Esophagus squamous epithelium (tissue), 5 donors: ENCODE measurements at places on chromosomes 5 and 9.

DNA sequence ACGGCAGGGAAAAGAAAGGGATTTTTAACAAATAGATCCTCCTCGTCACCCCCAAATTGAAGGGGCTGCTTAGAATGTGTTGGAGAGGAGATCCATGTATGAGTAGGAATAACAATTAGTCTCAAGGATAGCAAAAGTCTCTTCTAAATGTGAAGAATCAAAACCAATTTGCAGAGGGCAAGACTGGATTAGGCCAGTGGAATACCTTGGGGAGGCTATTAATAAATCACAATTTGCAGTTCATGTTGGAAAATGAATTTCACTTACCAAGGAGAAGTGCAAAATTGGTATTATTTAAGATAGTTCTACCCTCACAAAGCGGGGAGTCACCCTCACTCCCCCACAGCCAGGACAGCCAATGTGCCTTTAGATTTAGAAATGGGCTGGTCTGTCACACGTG is 299.8 kb upstream of the SLC30A5 start:
- DNase-seq = no peak

GRCh38 chr9:89888677-89889076 is 283.9 kb downstream of the GADD45G start:
- no peak for DNase-seq

DNA sequence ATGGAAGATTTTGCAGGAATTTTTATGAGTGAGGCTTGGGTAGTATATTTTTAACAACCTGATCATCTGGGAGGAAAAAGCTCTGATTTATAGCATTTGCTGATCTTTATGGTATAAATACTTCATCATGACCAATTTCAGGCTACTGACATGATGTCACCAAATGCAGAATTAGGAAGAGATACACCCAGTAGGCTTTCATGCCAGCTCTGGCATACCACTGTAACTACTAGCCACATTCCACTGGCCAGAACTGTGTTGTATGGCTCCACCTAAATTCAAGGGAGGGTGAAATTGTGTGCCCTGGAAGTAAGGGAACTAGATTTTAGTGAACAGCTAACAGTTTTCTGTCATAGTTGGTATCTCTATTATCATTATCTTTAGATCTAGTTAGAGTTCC is 17.6 kb downstream of the AP3S1 start:
- DNase-seq = no peak

DNA sequence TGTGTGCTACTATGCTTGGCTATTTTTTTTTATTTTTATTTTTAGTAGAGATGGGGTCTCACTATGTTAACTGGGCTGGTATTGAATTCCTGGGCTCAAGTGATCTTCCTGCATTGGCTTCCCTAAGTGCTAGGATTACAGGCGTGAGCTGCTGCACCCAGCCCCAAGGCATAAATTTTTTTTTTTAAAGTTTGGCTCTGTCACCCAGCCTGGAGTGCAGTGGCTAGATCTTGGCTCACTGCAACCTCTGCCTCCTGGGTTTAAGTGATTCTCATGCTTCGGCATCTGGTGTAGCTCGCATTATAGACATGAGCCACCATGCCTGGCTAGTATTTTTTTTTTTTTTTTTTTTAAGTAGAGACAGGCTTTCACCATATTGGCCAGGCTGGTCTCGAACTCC is 70.3 kb downstream of the RAB24 start:
- no peak for DNase-seq

- no peak for DNase-seq
These were observed 214.5 kb upstream of the GRAMD2B start for GRCh38 chr5:126208691-126209090.

DNA sequence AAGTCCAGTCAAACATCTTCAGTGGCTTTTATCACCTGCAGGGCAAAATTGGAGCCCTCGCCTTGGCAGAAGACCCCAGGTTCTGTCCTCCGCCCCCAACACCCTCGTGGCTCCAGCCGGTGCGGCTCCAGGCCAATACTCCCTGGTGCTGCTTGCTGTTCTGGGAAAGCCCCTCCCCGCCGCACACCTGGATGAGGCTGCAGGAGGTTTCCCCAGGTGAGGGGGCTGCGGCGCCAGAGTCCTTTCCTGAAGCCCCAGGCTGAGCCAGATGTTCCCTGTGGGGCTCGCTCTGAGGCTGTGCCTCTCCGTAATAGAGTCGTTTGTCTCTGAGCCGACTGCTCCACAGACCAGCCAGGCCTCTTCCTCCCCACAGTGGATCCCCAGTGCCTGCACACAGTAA is 375.4 kb upstream of the IRX1 start:
- no peak for DNase-seq

DNA sequence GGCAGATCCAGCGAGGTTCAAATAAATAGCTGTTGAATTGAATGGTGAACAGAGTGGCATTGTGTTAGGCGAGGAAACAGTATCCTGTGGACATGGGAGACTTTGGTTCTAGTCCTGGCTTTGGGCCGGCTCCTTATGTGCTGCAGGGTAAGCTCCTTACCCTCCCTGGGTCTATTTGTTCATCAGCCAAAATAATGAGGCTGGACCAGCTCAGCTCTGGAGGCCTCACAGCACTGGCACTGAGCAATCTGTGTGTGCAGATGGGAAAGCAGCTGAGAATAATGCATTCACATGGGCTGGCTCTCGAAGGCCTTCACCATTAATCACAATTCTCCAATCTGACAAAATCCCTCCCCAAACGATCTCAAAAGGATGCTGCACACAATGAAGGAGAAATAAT is 81.9 kb downstream of the APBA1 start:
- no peak for DNase-seq
